ENCODE measurements at places on chromosomes 7 and 10. TPM values are rescaled to one million over a fixed set of nuclear protein-coding genes. Genes with fewer than 3 reads are reported as not detected.

GRCh38 chr10:97020452-97021400 lies 165.0 kb downstream of the SLIT1 start:
- DNase-seq = no peak

The CYP2E1 gene
- total RNA-seq = not detected

DNA sequence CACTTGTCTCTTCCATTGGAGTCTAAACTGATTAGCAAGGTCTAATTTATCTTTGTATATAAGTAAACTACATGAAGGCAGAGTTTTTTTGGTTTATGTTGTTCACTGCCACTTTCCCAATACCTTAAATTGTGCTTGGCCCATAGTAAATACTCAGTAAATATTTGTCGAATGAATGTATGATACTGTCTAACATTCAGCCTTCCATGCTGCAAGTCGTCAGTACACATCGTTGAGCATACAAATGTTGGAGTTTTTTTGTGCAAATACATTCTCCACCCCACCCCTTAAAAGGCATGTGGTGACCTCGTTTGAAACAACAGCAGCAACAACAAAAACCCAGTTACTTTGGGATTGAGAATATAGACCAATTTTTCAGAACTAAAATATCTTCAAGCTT lies 17.4 kb upstream of the IGF2BP3 start:
- DNase-seq = no peak

- no peak for DNase-seq
These were observed 20.5 kb downstream of the CCSER2 start for GRCh38 chr10:84348860-84349259.

The PDZD7 gene
- total RNA-seq = 7.4 TPM

DNA sequence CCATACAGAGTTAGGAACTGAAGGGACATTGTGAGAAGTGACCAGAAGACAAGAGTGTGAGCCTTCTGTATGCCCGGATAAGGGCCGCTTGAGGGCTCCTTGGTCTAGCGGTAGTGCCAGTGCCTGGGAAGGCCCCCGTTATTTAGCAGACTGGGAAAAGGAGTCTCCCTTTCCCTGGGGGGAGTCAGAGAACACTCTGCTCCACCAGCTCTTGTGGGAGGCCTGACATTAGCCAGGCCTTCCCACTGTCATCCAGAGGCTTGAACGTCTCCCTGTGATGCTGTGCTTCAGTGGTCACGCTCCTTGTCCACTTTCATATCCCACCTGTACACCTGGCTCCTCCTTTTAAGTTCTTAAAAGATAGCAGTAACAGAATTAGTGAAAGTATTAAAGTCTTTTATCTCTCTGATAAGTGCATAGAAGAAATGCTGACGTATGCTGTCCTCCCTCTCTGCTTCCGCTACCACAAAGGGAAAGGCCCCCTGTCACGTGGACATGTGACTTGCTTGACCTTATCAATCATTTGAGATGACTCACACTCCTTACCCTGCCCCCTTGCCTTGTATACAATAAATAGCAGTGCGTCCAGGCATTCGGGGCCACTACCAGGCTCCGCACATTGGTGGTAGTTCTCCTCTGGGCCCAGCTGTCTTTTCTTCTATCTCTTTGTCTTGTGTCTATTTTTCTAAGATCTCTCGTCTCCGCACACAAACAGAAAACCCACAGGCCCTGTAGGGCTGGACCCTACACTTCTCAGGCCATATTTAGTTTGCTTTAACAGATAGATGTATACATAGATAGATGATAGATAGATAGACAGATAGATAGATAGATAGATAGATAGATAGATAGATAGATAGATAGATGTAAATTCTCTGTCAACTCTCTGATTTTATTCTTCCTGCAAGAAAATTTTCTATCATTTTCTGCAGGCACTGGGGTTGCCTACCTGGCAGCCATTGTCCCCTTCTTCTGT lies 131.5 kb upstream of the JCAD start:
- DNase-seq = no peak

DNA sequence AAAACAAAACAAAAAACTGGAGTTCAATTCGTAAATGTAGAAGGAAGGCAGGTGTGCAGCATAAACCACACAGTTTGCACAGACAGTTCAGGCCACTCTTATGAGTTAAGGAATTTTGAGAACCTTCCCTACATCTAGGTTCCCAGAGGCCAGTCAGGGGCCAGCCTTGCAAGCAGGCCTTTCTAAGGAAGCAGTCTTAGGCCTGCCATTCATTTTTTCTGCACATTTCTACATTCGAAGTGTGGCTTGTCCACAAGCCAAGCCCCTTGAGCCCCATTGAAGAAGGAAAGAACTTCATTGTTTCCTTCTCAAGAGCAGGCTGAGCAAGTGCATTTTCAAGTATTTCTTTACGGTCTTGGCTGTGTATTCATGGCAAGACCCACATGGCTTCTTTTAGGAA lies 11.4 kb upstream of the OSBPL3 start:
- no peak for DNase-seq

The GPR26 gene
- total RNA-seq = not detected

- peak; percentile 12 for DNase-seq
These were observed 70.8 kb upstream of the EEPD1 start for GRCh38 chr7:36082216-36082615.

- DNase-seq = no peak
These were observed 14.1 kb upstream of the NDUFA5 start for GRCh38 chr7:123571684-123572083.

The NEUROG3 gene
- 0.99 TPM for total RNA-seq

The CYP3A7 gene
- not detected for total RNA-seq

- no peak for DNase-seq
These were observed 193.0 kb upstream of the CELF2 start for GRCh38 chr10:10824591-10825148.

The CCL24 gene
- not detected for total RNA-seq

DNA sequence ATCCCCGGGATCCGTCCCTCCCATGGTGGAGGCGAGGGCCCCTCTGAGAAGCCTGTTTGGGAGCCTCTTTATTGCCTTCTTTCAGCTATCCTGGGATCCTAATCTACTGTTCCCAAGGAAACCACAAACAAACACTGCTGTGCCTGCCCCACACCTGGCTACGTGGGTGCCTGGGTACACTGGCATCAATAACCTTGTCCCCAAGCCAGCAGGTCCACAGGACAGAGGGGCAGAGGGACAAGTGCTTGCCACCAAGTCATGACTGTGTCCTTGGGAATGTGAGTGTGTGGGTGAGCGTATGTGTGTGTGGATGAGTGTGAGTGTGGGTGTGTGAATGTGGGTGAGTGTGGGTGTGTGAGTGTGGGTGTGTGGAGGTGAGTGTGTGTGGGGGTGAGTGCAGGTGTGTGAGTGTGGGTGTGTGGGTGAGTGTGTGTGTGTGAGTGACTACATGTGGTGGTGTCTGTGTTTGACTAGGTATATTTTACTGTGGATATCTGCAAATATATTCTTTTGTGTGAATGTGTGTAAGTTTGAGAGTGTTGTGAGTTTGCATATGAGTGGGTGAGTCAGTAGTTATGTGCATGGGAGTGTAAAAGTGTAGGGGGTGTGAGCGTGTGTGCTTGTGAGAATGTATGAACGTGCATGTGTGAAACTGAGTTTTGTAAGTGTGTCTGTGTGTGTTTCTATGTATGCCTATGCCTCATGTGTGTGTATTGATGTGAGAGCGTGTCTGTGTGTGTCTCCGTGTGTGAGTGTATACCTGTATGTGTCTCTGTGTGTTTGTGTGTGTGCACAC lies 96.1 kb downstream of the TNS3 start:
- DNase-seq = peak; percentile 97

The PLA2G12B gene
- total RNA-seq = not detected

DNA sequence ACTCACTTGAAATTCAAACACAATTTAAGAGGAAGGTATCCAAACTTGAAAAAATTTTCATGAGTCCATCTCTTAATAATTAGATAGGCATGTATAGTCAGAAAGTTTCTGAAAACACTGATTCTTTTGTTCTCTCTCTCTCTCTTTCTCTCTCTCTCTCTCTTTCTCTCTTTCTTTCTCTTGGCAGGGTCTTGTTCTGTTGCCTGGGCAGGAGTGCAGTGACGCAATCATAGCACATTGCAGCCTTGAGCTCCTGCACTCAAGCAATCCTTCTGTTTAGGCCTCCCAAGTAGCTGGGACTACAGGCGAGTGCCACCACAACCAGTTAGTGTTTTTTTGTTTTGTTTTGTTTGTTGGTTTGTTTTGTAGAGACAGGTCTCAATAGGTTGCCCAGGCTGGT lies 59.3 kb downstream of the PRTFDC1 start:
- no peak for DNase-seq

DNA sequence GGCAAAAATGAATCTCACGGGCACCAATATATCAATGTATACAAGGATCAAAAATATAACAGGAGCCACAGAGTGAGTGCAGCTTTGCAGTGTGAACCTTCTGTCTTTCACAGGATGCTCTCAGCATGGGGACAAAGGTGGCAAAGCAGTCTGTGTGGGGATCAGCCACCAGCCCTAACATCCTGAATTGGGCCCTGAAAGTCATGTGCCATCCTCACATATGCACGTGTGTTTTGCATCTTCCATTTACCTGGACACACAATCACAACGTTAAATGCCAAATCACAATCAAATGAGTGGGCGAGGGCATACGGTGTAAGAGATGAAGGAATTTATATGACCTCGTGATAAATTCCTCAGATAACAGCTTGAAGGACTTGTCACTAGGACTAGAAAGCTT lies 6.5 kb downstream of the TAS2R16 start:
- no peak for DNase-seq

All from HT-29 (cell line).